Effector memory CD8-positive, alpha-beta T cell (primary cell): ENCODE measurements at places on chromosomes 6 and 20.

DNA sequence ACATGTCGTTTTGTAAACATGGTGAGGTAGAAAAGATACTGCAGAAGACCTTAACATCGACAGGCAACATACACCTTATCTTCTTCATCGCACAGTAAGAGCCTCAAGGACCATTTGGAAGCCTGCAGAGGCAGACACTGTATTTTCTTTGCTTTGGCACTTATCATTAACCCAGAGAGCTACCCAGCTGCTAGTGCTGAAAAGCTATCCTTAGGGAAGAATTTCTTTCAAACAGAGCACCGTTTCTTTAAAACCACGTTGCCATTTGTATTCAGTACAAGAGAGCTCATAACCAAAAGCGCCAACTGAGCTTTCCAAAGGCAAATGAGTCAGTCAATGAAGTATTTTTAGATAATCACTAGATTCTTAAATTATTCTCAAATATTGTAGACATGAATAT is 306.6 kb downstream of the EPM2A start:
- no peak for DNase-seq

DNA sequence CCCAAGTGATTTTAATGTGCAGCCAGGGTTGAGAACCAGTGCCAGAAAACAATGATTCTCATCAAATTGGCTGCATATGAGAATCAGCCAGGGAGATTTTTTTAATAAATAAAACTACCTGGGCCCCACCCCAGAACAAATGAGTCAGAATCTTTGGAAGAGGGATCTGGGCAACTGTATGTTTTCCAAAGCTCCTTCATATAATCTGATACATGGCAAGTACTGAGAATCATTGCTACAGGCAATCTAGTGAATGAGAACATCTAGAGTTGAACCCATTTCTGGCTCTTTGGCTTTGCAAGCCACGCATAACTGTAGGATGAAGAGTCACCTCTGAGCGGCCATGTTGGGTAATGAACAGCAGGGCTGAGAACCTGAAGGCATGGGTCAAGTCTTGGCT is 26.1 kb upstream of the DSP start:
- no peak for DNase-seq

DNA sequence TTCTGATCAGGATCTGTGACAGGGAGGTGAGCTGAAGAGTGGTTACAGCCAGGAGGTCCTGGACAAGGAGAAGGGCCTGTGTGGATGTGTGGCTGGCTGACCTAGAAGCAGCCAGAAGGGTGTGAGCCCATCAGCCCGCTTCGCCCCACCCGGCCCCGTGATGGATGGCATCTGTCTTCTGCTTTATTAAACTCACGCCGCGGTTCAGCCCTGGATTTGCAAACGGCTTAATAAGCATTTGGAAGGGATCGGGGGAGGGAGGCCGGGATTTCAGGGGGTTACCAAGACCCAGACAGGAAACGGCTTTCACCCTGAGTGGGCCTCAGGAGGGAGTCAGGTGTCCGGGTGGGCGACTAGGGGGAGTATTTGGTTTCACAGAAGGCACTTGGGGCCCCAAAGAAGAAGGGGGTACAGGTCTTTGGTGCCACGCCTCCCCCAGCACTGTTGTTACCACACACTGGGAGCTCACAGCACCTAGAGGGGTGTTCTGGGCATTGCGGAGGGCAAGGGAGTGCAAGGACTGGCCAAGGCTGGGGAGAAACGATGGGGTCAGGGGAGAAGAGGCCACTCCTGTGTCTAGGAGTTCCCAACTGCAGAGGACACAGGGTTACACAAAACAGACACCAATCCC is 53.8 kb upstream of the FOXP4 start:
- DNase-seq = no peak

GRCh38 chr6:112043032-112044007 is 10.6 kb upstream of the CCN6 start:
- peak; percentile 93 for DNase-seq

GRCh38 chr20:63775096-63775978 is 35.8 kb downstream of the SLC2A4RG start:
- no peak for DNase-seq

DNA sequence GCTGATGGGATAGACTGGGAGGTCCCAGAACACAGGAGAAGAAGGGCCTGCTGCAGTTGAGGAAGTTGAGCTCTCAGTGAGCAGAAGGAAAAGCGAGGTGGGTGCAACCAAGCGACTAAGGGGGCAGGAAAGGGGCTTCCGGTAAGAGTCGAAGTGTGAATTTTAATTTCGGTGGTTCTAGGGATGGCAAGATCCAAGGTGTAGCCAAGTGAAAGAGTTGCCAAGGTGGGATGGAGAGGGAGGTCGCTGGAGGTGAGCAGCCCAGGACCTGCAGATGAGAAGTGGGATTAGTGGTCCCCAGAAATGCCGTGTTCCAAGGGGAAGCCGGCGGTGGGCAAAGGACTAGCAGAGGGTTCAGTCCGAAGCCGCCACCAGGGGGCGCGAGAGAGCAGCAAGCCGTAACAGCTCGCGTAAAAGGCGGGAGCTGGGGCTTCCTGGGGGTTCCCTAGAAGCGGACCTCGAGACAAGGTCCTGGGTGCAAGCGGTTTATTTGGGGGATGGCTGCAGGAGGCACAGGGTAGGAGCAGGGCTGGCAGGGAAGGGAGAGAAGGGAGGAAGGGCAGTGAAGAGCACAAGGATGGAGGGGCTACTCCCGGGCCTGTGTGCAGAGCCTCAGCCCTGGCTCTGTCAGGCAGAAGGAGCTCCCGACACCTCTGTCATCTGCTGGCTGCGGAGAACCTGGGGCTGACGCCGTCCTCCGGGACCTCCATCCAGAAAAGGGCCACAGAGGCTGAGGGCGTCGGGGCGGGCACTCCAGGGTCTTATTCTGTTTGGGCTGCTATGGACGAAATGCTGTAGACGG is 103.6 kb downstream of the PAX1 start:
- no peak for DNase-seq

GRCh38 chr6:114747995-114748625 is 405.3 kb upstream of the HS3ST5 start:
- no peak for DNase-seq
